CMK (cell line): ENCODE measurements at places on chromosomes 3 and 15.

DNA sequence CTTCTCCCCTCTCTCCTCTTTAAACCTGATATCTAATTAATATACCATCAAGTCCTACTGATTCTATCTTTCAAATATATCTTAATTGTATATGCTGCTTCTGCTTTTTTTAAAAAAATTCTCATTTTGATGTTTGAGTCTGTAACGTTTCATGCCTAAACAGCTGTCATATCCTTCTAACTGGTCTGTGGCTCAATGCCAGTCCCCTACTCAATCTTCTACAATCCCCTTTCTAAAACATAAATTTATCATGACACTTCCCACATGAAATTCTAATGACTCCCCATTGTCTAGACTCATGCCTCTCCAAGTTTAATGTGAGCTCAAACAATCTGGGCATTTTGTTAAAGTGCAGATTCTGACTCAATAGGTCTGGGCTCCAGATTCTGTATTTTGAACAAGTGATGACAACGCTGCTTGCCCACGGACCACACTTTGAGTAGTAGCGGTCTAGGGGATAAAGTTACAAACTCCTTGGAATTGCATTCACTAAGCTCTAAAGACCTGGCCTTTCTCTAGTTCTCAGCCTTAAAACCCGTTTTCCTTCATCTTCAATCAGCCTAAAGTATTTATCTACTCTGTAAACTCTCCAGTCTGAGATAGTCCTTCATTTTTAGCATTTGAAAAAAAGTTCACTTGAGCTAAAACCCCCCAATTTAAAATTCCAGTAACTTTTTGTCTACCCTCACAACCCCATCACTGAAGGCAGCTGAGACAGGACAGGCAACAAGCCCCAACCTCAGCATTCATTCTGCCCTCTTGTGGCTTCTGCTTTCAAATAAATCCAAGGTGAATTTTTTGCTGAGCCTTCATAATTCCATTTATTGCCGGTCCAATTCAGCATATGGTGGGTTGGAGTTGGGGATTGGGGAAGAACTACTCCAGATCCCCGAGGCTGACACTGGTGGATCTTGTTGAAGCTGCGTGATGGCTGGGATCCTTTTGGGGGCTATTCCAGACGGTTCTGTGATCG lies 88.1 kb upstream of the THRB start:
- no peak for DNase-seq

DNA sequence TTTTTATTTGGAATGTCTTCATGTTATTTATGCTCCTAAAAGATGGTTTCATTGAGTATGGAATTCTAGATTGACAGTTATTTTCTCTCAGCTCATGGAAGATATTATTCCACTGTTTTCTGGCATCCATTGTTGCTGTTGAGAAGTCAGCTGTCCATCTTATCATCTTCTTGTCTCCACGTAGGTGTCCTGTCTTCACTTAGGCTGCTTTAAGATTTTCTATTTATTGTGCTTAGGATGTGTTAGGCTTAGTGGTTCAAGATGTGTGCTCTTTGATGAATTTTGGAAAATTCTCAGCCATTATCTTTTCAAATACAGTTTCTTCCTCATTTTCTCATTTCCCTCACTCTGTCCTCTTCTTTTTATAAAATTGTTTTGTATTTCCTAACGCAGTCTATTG lies 52.0 kb downstream of the SNRK start:
- no peak for DNase-seq

DNA sequence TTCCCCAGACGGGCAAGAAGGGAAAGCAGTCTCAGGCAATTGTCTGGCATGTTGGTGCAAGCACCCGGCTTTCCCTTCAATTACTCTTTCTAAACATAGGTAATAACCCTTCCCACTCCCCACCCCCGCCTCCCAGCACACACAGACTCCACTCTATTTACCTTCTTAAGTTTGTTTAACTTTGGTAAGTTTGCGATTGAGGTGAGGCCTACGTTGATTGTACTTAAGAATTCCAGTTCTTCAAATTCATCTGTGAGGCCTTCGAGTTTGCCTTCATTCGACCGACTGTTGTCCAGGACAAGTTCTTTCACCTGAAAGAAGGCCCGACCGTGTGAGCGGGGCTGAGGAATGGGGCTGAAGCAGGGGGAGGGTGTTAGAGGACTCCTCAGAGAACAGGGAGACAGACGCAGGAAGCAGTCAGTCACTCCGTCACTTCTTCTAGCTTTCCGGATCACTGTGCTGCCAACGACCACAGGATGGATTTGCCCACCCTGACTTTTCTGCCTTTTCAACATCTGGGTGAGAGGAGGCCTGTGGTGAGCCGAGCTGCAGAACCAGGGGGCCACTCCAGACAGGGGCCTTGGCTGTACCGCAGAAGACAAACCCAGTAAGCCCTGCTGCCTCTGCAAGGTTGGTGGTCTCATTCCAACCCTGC lies 33.0 kb downstream of the ANP32A start:
- no peak for DNase-seq

DNA sequence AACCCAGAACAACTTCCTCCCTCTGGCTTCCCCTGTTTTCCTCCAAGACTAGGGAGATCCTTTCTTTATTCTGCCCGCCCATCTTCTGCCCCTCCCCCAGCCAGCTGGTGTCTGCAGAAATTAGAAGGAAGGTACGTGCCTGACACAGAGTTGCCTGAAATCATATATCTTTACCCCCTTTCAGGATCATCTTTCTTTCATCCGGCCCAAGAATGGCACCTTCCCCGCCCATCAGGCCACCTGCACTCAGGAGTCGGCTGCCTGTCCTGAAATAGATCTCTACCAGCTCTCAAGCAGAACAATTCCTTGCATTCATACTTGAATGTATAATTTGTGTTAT lies 133.7 kb downstream of the VGLL4 start:
- DNase-seq = no peak

DNA sequence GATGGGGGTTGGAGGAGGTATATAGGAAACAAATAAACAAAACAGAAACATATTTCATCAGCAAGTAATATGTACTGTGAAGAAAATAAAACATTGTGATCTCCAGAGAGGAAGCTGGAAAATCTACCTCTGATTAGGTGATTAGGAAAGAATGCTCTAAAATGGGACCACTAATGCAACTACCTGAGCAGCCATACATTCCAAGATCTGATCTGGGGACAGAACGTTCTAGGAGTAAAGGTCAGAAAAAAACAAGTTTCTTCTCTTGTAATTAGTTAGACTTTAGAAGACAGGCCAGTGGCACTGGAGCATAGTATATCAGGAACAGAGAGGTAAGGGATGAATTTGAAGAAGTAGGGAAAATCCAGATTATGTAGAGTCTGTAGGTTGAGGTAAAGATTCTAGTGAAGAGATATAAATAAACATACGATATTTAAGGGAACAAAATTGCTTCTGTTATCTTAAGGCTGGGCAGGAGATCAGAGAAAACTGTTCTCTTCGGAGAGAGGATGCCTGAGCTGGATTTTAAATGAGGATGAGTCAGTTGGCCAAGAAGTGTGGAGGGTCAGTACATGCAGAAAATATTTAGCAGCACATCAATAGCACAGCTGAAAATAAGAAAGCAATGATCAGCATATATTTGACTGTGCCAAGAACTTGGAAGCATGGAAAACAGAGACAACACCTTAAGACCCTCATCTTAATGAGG lies 429.5 kb downstream of the NLGN1 start:
- no peak for DNase-seq
